CD4-positive, alpha-beta T cell treated with Interferon alpha-2 for 1 hour (primary cell): ENCODE measurements at places on chromosomes 2 and 18.

DNA sequence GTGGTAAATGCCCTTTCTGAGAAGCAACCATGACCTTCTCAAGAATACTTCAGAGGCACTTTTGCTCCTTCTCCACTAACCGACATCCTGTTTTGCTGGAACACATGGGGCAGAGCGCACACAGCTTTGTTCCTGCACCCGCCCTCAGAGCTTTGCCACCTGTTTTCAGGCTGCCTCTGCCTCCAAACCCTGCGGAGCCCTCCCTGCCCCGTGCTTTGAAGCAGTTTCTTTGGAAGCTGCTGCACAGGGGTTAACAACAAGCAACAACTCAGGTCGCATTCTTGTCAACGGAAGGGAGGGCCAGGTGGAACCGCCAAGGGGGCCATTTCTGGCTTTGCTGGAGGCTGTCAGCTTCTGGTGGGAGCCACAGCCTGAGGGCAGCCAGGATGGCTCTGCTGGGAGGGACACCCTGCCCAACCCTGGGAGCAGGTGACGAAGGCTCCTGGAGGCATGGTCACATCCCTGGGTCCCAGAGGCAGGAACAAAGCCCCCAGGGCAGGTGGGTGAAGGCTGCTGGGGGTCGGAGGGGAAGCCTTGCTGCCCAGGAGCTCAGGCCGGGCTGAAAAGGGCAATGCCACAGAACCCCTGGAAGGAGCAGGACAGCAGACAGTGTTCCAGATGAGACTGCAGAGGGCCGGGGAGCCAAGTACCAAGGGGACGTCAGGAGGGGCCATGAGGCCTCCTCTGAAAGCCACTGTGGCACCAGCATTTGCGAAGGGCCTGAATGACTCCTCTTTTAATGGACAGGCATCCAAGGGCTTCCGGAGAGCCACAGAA lies 46.8 kb downstream of the MRPS5 start:
- peak; percentile 72 for DNase-seq

GRCh38 chr2:119228964-119229363 lies 5.3 kb downstream of the STEAP3 start:
- no peak for DNase-seq

GRCh38 chr2:177972782-177973181 lies 99.8 kb downstream of the PDE11A start:
- DNase-seq: no peak

- peak; percentile 86 for DNase-seq
These were observed 67.5 kb downstream of the SPATS2L start for GRCh38 chr2:200373973-200374416.

DNA sequence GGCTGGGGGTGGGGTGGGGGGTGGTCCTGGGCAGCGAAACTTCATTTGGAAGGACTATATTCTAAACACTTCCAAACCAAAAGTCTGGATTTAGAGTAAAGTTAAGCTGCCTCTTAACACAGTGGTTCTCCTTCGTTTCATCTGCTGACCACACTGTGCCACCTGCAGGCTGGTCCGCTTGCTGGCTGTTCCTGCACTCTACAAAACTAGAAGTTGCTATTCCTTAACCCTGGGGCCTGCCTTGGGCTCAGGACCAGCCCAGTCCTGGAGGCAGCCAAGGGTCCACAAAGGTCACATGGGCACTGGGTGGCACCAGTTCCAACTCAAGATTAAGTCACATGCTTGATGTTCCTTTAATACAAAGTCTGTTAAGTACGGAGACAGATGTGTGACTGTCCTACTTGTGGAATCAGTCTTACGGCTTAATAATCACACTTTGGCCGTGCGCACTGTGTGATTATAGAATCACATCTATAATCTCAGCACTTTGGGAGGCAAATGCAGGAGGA lies 195.4 kb downstream of the FAM210A start:
- DNase-seq: peak; percentile 18

DNA sequence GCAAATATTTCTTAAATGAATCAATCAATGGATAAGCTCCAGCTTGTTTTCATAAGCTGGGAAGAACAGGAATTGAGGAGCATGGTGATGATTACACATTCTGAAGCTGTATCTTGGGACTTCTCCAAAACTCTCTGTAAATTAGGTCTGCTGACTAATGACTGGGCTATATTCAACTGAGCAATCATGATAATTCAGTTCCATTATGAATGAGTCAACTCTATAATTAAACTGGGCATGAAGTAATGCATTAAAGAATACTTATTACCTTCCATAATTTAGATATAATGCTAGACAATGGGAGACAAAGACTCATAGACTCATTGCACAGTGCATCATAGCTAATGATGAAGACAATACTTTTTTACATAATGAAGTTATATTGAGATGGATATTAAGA lies 207.4 kb downstream of the CBLN2 start:
- DNase-seq: no peak
